ENCODE measurements at places on chromosomes 13 and 19.

DNA sequence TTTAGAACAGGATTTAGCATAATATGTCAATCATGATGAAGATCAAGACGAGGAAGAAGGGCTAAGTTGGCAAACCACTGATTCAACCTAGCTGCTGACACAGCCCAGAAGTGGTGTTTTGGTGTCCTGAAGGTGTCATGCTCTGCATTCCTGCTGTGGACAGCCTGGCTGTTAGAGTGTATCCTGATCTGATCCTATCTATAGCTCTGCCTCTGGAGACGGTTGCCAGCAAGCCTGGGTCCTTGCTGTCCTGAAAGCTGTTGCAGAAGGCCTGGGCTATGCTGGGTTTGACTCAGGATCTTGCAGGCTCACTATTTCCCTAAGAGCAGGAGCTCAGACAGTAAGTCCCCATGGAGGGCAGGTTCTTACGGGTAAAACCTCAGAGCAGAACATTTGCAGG, 416.4 kb downstream of the TSHZ3 start:
- DNase-seq: no peak

GRCh38 chr13:99709134-99709533, 207.9 kb downstream of the TM9SF2 start:
- DNase-seq: no peak

- DNase-seq: no peak
Measured at GRCh38 chr19:39514840-39515550, at the start of gene SELENOV. TSS of gene SELENOV (plus strand) at chr19:39515139. CDS start at chr19:39515213, 74 bp downstream.

DNA sequence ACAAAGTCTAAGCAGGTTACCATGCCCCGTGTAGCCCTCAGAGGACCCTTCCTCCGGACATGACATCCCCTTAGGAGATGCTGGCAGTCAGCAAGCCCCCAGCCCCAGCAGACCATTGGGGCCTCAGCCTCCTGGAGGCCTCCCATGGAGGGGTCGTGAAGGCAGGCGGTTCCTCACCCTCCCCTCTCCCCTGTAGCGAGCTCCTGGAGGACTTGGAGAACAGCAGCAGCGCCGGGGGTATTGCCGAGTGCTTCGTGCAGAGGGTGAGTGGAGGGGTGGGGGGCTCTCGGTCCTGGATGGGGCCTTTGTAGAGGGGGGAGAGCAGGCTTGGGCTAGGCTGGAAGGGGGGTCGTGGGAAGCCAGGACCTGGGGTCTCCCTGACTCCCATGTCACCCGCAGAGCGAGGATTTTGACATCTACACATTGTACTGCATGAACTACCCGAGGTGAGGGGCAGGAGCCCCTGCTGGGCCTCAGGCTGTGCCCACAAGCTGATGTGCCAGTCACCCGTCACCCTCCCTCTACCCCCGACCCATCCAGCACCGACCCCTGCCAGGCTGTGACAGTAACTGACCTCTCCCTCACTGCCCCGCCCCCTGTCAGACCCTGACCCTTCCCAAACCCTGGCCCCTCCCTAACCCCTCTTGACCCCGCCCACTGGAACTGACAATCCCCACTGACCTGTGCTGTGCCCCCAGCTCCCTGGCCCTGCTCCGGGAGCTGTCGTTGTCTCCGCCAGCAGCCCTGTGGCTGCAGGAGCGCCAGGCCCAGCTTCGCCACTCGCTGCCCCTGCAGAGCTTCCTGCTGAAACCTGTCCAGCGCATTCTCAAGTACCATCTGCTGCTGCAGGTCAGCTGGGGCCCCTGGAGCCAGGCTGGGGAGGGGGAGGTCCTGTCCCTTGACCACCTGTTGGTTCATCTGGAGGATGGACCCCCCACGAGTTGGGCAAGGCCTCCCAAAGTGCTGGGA, 4.0 kb downstream of the PLEKHG2 start:
- DNase-seq: no peak

- DNase-seq: no peak
Measured at GRCh38 chr13:110449219-110450015, 112.1 kb downstream of the RAB20 start.

DNA sequence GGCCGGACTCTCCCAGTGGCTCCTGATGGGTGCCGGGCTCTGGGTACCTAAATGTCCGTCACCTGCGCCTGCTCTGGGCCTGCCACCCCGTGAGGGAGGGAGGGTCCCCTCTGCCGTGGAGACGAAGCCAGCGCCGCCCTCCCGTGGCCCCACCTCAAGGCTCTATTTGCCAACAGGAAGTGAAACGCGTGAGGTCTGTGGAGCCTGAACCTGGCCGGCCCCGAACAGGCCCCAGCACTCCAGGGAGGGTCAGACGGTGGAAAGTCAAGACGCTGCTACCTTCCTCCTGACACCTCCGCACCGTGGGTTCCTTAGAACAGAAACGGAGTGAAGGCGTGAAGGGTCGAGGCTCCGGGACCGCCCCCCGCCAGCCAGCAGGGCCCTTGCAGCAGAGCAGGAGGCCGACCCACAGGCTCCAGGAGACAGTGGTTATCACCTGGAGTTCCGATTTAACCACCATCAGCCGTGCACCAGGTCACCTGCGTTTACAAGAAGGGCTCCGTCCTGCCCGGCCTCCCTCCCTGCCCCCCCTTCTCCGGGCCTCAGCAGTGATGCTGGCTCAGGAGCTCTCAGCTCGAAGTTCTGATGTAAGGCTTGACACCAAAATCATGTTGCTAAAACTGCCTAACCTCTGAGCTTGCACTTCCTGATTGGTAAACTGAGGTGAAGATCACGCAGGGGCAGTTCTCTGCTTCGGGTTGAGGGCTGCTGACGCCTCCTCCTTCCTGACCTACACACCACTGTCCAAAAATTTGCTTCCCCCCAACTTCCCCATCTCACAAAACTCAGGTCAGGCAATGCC, 50.9 kb upstream of the C13orf46 start:
- no peak for DNase-seq

- DNase-seq: no peak
Measured at GRCh38 chr19:2722541-2723344, 1.6 kb upstream of the DIRAS1 start.

DNA sequence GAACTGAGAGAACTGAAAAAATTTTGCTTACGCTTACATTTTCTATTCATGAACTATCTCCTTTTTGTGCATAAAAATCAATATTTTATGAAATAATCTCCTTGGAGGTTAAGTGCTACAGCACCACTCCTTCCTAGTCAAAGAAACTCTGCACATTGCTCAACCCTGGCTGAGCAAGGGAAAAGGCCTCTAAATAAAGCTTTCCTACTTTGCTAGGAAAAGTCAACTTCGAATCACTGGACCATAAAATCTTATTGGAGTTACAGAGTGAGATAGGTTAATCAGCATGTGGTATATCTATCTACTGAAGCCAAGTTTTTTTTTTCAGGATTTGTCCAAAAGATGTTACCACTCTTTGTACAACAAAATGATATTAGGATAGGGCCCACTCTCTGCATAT, 57.5 kb upstream of the HMGB1 start:
- no peak for DNase-seq

DNA sequence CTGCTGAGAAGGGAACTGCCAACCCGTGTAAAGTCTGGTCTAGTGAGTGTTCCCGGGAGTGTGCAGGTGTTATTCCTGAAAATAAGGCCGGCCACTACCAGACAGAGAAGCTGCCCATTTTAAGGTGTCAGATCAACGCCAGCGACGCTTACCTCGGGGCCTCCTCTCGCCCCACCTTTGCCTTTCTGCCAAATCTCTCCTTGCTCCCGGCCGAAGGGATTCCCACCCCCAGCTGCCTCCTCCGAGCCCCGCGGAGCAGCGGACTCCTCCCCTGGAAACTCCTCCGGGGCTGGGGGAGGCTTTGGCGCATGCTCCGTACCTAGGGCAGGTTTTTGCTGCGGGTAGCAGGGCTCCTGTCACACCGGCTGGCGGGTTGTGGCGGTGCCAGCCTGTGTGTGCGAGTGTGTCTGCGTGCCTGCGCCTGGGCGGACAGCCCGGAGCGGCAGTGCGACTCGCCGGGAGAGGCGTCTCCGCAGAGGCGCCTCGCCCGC, at the start of gene HS6ST3:
Gene HS6ST3 (plus strand): TSS at position 359 of the 491 bp plus-strand sequence.
- DNase-seq: no peak

- no peak for DNase-seq
Measured at GRCh38 chr13:92224052-92224821, 825.8 kb downstream of the GPC5 start.

DNA sequence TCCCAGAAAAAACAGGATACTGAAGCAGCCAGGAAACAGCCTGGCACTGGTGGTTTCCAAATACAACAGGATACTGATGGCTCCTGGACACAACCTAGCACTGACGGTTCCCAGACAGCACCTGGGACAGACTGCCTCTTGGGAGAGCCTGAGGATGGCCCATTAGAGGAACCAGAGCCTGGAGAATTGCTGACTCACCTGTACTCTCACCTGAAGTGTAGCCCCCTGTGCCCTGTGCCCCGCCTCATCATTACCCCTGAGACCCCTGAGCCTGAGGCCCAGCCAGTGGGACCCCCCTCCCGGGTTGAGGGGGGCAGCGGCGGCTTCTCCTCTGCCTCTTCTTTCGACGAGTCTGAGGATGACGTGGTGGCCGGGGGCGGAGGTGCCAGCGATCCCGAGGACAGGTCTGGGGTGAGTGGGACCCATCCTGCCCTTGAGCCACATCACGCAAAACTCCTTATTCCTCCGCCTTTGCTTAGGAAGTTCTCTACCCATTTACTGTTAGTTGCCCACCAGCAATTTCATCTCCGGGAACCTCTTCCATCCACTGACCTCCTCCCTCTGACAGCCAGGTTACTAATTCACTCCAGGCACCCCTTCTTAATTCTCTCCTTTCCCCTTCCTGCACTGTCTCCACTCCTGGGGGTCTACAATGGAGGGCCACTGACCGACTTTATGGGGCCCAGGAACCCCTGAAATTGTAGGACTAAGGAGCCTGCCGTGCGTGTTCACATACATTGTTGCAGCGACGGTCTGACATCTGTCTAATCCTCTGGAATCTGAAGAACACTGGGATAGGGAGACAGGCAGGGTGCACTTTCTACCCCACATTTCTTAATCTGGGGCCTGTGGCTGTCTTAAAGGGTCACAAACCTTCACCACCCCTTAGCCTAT, 1.2 kb downstream of the ITPKC start:
- no peak for DNase-seq

DNA sequence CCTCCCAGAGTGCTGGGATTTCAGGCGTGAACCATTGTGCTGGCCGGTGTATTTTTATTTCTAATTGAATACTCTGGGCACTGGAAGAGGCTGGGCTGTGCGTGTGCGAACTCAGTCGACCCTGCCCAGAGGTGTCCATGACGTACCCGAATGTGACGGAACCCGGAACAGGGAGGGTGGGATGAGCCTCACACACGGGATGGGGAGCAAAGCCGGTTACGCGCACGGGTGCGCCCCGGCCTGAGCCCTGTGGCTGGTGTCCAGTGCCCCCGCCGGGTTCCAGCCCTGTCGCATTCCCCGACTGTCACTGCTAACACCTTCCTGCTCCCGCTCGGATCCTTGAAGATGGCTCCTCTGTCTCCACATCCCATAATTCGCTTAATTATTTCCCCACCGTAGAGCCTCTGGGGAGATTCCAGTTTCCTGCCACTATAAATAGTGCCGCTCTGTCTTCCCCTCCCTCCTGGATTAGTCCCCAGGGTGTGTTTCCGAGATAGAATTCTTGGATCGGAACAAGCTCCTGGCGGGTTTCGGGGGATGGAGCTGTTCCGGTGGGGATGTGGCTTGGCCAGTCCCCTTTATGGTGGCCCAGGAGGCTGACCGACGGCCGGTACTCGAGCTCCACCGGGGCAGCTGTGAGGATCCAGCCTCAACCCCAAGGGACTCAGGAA, 22.0 kb downstream of the SBNO2 start:
- DNase-seq: no peak

DNA sequence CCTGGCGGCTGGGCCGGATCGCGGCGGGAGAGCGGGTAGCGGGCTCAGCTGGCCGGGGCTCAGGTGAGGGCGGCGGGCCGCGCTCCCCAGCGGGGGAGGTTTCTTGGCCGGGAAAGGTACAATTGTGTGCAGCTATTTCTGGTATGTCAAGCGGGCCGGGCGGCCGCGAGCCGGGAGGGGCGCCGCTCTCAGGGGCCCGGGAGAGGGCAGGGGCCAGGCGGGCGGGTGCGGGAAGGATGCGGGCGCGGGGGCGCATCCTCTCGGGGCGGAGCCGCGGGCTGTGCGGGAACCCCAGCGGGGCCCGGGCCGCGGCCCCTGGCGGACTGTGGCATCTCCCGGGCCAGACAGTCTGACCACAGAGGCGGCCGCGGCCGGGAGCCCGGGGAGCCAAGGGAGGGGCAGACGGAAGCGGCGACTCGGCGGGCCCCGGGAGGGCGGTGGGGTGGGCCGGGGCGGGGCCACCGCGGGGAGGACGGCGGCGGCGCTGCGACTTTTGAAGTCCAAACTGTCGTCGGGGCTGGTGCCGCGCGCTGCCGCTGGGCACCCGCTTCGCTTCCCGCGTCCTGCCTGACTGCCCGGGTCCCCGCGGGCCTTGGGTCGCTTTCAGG, at the start of gene LMO7:
Gene LMO7 (plus strand): TSS at position 503 of the 608 bp plus-strand sequence. CDS start 328 bp downstream, outside the sequence.
- no peak for DNase-seq

- no peak for DNase-seq
Measured at GRCh38 chr13:19836472-19836871, 27.0 kb downstream of the ZMYM5 start.

- no peak for DNase-seq
Measured at GRCh38 chr13:85808811-85809210, 9.6 kb upstream of the SLITRK6 start.

DNA sequence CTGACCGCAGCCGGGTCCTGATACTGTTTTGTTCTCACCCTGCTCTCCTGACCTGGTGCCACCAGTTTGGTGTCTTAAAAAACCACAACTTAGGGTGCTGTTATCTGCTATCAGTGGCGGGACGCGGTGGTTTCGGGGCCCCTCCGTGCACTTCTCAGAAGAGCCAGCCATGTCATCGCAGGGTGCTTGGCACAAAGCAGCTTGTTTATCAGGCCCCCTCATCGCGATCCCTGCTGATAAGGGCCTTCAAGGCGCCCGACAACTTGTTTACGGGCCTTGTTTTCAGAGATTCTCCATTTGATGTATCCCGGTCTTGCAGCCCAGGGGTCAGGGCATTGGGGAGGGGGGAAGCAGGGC, 58.1 kb upstream of the KLF2 start:
- DNase-seq: no peak

DNA sequence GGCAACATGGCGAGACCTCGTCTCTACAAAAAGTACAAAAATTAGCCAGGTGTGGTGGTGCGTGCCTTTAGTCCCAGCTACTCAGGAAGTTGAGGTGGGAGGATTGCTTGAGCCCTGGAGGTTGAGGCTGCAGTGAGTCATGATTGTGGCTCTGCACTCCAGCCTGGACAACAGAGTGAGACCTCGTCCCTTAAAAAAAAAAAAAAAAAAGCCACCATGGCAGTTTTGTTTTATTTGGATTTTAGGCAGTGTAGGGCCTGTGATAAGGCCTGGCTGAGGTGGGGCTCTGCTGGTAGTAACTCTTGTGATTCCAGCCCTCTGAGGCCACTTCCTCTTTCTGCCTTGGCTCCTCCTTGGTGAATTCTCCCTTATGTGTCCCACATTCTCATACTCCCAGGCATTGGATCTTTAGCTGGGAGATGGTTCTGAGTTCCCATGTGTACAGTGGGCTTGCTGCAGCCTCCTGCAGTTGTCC, 39.2 kb downstream of the GATAD2A start:
- DNase-seq: no peak

DNA sequence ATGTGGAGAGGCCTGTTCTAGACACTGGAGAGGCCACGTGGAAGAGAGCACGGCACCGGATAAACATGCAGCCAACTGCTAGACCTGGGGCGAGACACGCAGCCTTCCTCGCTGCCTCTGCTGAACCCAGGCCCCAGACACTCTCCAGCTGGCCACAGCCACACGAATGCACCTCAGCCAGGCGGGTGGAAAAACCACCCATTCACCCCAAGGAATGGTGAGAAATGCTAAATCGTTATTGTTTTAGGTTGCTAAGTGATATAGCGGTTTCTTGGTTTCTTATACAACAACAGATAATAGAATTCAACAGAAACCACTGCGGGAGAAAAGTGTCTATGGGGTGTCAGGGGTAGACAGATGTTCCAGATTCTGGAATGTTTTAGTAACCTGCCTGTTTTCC, 52.5 kb downstream of the STK24 start:
- DNase-seq: no peak

Data from cortex of kidney (tissue), 1 donor.